ENCODE measurements at places on chromosomes 1 and 21.

GRCh38 chr1:206579747-206580437 lies 32.4 kb downstream of the EIF2D start:
- DNase-seq, result no peak

- no peak for DNase-seq
These were observed 876.5 kb upstream of the B3GALT2 start for GRCh38 chr1:194062962-194063361.

DNA sequence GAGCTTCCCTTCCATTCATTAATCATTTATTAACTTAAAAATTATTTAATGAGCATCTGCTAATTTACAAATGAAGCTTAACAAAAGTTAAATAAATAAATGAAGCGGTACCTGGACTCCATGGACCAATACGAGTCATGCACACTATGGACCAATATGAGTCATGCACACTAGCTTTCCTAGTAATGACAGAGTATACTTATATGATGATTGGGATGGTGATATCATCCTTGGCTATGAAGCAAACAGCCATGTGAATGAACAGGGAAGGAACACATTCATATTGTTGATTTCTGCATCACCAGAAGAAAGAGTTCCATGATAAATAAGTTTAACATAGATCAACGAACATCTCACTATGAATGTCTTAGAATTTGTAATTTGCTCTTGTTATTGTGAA lies 109.9 kb downstream of the SPAG17 start:
- DNase-seq, result no peak

DNA sequence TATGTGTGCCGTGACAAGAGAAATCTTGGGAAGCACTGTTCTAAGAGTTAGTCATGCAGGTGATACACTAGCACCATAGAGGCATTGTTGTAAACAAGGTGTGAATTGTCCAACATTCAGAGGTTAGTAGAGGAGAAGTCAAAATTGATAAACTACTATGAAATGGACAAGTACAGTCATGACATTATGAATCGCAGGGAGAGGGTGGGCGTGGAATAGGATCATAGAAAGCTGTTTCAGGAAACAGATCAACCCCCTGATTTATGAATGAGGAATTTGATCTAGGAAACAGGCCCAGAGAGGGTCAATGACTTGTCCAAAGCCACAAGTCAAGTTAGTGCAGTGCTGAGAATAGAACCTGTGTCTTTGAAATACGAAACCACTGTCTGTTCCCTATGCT lies 58.5 kb upstream of the LAX1 start:
- DNase-seq, result no peak

DNA sequence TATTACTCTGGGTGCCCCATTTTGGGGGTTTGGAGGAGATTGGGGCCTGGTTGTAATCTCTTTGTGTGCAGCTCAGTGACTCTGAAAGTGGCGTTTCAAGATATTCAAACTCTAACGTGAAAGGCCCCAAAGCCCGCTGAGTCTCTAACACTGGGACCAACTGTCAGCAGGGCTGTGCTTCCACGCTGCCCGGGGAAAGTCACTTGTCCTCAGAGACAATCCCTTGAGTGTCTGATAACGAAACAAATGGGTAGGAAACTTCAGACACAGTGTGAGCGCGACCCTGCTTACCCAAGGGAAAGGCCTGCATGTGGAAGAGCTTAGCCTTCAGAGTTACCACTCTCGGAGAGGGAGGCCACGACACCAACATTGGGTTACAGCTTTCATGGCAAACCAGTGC lies 837 bp downstream of the UBASH3A start:
- DNase-seq, result no peak

GRCh38 chr21:44865561-44866280 lies 7.8 kb downstream of the PTTG1IP start:
- DNase-seq, result no peak

GRCh38 chr1:171738911-171739310 lies 3.0 kb downstream of the VAMP4 start:
- DNase-seq, result no peak

DNA sequence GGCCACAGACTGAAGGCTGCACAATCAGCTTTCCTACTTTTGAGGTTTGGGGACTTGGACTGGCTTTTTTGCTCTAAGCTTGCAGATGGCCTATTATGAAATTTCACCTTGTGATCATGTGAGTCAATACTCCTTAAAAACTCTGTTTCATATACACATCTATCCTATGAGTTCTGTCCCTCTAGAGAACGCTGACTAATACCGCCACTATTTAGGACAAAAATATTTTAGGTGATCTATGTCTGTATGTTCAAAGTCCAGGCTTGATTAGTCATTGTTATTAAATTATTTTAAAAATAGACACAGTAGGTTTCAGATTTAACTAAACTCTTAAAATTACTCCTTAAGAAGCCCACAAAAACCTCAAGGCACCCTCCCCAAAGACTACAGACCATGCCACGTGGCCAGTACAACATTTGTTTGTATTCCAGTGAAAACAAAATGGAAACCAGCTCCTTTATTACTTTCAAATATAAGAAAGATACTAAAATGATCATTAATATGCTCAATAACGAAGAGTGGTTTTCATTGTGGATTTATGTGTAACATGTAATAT lies 63.1 kb downstream of the TMPRSS15 start:
- DNase-seq, result no peak

DNA sequence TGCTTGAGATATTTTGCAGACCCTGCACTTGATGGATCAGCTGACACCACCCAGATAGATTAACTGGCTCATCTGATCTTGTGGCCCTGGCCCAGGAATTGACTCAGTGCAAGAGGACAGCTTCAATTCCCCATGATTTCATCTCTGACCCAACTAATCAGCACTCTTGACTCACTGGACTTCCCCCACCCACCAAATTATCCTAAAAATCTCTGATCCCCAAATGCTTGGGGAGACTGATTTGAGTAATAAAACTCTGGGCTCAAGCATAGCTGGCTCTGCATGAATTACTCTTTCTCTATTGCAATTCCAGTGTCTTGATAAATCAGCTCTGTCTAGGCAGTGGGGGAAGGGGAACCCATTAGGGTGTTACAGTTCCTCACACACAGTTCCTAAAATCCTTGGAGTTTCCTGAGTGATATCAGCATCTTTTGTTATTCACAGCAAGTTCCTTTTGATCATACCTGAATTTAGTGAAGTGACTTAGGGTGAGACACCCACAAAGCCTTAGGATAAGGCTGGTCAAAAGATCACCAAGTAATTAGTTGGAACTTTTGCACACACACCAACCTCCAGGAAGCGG lies 104.2 kb downstream of the COP1 start:
- DNase-seq, result no peak

GRCh38 chr1:19458815-19459417 lies 26.4 kb downstream of the CAPZB start:
- DNase-seq, result no peak

DNA sequence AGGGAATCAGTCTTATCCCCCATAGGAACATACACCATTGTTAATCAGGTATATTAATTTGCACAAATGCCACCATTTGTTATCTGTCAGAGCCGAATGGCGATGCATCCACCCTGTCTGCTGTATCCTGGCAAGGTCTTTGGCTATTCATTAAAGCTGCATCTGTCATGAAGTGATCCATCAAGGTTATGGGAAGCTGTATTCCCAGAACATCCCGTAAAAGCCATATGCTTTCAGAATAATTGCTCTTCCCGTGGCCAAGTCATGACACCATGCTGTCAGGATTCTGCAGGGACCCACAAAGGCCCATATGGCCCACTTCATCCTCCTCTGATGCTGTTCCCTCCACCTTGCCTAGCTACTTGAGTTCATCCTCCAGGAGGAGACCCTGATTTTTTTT lies 103.9 kb downstream of the RAVER2 start:
- DNase-seq, result no peak

GRCh38 chr1:221180704-221181368 lies 301.6 kb downstream of the HLX start:
- no peak for DNase-seq

GRCh38 chr1:206048582-206048981 lies 4.4 kb upstream of the RHEX start:
- no peak for DNase-seq

- no peak for DNase-seq
These were observed 7.2 kb downstream of the TAL1 start for GRCh38 chr1:47224676-47225399.

- no peak for DNase-seq
These were observed 58.9 kb downstream of the DIPK1A start for GRCh38 chr1:92902406-92902744.

- no peak for DNase-seq
These were observed 1160.8 kb upstream of the B3GALT2 start for GRCh38 chr1:194347200-194347599.

- no peak for DNase-seq
These were observed 35.4 kb downstream of the OR10J1 start for GRCh38 chr1:159474926-159475325.

DNA sequence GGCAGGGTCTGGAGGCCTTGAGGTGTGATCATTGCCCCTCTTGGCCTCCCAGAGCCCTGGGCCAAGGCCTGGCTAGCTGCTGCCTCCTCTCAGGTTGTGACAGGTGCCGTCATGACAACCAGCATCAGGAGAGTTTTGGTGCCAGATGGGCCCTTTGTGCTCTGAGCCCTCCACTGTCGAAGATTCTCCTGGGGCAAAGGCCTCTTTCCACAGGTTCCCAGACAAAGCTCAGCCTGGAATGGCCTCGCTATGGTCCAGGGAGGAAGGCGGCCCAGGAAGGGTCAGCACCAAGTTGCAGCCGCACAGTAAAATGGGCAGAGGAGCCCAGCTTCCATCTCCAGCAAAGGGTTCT lies 78.4 kb downstream of the ALPL start:
- DNase-seq, result no peak

GRCh38 chr1:225651376-225651871 lies 1.5 kb downstream of the ENAH start:
- DNase-seq, result no peak

DNA sequence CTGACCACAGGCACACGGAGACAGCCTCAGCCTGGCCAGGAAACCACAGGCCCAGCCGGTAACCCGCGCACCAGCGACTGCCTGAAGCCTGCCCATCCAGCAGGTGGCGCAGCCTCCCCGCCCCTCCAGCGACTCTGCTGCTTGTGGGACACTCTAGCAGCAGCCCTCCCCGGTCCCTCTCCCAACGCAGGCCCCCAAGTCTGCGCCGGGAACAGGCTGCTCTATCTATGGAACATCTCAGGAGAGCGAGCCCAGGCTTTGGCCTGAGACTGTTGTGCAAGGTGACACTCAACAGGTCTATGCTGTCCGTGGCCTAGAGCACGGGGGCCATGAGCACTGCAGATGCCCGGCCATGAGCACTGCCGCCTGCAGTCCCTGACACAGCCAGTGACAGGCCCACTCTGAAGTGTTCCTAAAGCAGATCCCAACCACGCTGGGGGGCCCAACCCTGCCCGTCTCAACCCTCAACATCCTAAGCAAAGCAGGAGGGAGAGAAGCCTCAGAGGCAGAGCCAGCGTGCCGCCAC lies 28.4 kb downstream of the WDR4 start:
- no peak for DNase-seq

- DNase-seq, result no peak
These were observed 839 bp downstream of the SWT1 start for GRCh38 chr1:185157599-185158412.

GRCh38 chr1:29264773-29265389 lies 28.6 kb downstream of the PTPRU start:
- no peak for DNase-seq

DNA sequence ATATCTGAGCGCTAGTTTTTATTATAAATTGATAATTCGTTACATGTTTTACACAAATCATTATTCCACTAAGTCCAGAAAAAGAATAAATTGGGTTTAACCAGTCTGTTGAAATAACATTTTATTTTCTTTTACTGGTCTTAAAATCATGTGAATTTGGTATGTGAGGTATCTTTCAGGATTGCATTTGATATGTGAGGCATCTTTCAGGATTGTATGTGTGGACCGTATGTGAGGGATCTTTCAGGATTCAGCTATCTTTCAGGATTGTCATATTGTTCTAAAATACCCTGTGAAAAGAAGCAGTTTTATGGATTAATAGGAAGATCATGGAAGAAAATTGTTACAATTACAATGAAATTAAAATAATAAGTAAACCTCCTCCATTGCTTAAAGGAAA lies 42.9 kb downstream of the USP25 start:
- no peak for DNase-seq

DNA sequence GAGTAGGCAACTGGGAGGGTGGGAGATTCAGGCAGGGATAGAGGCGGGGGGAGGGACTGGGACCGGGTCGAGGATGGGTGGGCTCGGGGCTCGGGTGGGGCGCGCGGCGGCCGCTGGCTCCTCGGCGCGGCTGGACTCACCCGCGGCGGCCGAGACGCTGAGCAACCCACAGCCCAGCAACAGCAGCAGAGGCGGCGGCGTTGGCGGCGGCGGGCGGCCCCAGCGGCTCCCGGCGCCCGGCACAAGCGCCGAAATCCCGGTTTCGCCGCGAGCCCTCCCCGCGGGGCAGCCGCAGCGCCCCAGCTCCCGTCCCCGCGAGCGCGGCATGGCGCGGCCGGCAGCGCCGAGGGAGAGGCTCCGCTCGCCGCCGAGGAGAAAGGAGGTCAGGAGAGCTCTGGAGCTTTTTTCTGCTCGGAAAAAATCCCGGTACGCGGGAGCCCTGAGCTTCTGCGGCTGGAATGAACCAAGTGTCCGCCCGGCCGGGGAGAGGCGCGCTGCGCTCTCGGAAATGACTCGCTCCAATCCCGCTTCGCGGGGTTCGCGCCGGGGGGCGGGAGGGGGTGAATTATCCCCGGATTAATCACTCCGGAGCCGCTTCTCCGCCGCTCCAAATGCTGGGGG lies at the start of gene CSMD2:
Gene CSMD2 (minus strand): TSS at position 460 of the 621 bp plus-strand sequence. CDS start 133 bp downstream, at position 327.
- no peak for DNase-seq

DNA sequence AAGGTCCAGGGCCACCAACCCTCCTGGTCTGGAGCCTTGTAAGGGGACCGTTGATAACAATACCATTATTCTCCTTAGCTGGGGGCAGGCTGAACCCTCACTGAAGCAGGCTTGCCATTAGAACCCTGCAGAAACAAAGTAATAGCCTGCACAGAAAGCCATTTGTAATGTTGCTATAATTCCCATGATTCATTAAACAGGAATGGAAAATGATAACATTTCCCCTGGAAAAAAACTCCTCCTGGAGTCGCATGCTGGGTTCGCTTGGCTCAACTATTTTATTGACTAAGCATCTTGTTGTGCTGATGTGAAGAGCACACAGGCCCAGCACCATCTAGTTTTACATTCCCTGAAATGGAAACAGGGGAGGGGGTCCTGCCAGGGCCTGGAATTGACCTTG lies 155.6 kb upstream of the CSF3R start:
- no peak for DNase-seq

- no peak for DNase-seq
These were observed 29.1 kb downstream of the CACHD1 start for GRCh38 chr1:64499011-64499410.

DNA sequence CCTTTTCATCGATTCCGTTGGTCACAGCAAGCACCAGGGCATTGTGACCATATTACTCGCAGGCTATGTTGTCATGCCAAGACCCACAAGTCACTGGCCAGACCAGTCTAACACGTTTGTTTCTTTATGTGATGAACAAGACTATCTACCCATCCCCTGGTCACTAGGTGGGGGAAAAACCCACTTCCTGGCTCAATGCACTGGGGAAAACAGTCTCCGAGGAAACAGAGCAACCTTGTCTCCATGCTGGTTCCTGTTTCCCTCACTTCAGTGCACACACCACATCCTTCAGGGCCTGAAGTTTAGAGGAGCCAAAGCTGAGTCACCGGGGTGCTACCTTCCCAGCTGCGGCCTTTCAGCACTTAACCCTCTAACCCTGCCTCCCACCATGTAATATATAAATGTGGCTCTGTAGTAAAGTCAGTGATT lies 20.9 kb downstream of the ERICH3 start:
- no peak for DNase-seq

GRCh38 chr21:25664491-25664931 lies 25.5 kb downstream of the JAM2 start:
- DNase-seq, result no peak

GRCh38 chr1:38997901-38998190 lies 6.8 kb downstream of the AKIRIN1 start:
- DNase-seq, result no peak

Data from NCI-H1930 (cell line).